LHCN-M2 (cell line): ENCODE measurements at places on chromosomes 6 and 20. TPM values are rescaled to one million over a fixed set of nuclear protein-coding genes. Genes with fewer than 3 reads are reported as not detected.

DNA sequence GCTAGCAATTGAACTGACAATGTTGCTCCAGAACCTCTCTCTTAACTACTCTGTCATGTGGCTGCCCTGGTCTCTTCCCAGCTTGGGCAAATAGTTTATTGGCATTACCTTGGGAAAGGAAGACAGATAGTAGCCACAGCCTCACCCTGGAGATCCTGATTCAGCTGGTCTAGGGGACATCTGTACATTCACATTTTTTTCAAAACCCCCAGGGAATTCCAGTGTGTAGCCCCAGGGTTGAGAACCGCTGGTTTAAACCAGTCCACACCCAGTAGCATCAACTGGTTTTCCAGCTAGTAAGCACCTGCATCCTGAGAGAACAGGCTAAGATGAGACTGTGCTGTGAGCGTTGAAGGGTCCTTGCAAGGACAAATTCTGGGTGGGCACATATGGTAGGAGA is 9.6 kb downstream of the SCUBE3 start:
- no peak for DNase-seq

Gene ORC3
- total RNA-seq: 37.6 and 40.1 TPM in 2 replicates

DNA sequence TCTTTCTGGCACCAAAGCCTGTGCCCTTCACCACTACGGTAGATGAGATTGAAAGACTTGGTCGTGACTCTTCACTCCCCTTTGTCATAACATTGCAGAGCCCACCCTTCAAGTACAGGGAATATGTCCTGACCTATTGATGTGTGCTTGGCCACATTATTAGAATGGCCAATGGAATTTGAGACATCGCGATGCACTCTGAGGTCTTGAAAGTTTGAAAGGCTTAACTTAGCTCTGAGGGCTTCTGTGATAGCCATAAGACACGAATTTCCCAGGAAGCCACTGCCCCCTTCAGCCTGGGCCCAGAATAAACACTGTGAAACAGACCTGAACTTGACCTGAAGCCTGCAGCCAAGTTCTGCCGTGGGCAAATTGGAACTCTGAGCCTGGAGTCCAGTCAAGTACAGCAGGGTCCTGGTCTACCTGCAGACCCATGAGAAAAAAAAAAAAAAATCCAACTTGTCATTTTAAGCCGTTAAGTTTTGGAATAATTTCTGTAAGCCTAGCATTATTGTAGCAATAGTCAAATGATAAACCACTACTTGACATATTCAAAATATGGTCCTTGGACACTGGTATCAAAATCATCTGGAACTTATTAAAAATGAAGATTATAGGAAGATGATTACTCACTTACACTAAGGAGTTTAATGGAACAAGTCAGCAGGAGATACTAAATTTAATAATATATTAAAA is 36.9 kb upstream of the TRAF3IP2 start:
- DNase-seq: peak; percentile 71

DNA sequence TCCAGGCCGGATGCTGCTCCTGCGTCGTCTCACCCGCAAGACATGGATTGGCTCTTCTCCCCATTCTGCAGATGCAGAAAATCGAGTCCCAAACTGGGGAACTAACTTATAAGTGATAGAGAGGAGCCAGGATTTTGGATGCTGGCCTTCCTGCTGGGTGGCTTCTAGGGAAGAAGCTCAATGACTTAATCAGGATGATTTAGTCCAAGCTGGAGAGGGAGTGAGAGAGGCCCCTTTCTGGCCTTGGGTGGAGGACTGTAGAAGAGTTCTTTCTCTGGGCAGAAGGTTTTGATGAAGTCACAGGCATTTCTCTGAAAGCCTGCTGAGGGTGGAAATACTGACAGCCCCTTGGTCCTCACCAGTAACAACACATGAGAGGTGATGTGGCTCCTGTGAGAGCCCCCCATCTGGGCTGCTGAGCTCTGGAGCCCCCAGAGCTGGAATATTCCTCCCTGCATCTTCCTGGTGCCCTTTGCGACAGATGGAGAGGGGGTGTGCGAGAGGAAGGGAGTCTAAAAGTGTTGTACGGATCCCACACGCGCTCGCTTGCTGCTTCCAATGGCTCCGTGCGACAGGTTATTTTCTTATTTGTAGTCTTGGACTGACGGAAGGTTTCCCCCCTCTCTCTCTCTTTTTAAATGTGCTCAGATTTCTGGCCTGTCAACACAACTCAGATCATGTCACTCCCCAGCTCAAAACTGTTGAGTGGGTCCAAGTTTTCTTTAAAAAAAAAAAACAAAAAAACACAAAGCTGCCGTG is 3.5 kb downstream of the SIRPA start:
- no peak for DNase-seq

Gene THBS2
- total RNA-seq: 14.9 and 18.6 TPM in 2 replicates

Gene ME1
- total RNA-seq: 6.4 and 8.1 TPM in 2 replicates

Gene CYP24A1
- total RNA-seq: 0.51 TPM in 1 of 2 replicates, not detected in the other

DNA sequence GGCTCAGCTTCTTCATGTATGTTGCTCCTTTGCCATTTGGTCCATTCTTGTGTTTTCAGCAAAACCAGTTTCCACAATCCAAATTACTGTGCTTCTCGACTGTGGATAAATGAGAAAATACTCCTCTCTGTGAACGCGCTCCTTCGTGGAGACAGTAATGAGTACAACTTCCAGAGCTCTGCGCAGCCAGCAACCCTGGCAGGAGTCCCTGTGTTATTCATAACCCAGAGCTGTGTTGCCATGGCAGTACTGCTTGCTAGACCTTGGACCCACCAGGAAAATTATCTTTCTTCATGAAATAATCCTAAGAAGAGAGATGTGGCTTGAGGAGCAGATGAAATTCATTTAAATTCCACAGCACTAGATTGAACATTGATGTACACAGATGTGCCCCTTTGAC is 73.7 kb downstream of the SLC22A3 start:
- no peak for DNase-seq

Gene HLA-DQA1
- total RNA-seq: not detected in 2 replicates

- DNase-seq: no peak
Measured at GRCh38 chr6:111472933-111473435, 10.0 kb downstream of the REV3L start.

DNA sequence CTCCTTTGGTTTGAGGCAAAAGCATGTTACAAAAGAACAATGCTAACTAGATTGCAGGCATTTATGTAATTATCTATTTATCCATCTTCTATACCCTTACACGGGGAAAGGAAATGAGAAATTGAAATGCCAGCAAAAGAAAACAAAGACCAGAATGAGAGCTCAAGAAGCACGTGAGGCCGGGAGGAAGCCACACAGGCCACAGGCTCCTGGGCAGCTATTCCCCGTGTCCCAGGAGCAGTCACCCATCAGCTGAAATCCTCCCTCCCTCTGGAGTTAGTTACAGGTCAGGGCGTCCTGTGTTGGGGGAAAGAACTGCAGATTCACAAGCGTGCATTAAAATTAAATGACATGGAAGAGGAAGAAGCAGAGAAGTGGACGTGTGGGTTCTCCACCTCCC is 64.7 kb upstream of the RPS6KA2 start:
- DNase-seq: no peak

DNA sequence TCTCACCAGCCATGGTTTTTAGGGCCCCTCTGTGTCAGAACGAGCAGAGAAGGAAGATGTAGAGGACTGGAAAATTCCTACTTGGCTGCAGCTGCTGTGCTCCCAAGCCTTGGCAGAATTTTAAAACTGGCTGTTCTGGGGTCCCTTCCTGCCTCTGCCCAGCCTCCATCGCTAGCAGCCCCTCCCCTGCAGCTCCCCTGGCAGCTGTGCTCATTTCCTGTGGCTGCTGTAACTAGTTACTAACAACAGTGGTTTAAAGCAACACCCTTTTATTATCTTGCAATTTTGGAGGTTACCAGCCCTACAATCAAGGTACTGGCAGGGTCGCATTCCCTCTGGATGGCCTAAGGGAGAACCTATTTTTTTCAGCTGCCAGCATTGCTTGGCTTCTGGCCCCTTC is 3.7 kb upstream of the CST11 start:
- DNase-seq: no peak

DNA sequence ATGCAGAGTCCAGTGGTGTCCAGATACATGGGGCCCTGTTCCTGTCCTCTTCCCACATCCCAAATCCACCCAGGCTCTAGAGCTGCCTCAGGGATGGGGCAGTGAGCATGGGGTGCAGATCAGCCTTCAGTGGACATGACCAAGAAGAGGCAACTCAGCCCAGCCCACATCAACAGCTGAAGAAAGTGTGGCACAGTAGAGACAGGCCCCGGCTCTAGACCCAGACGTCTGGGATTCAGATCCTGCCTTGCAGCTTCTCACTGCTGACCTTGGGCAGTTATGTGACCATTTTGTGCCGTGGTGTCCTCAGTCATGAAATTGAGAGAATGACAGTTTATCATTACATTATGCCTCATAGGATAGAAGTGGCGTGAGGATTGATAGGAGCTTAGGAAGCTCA is 54.6 kb upstream of the CST7 start:
- DNase-seq: no peak

GRCh38 chr6:80321011-80321410 is 214.5 kb downstream of the BCKDHB start:
- DNase-seq: peak; percentile 71

- peak; percentile 73 for DNase-seq
Measured at GRCh38 chr6:44234101-44235025, 11.0 kb downstream of the SLC29A1 start.

DNA sequence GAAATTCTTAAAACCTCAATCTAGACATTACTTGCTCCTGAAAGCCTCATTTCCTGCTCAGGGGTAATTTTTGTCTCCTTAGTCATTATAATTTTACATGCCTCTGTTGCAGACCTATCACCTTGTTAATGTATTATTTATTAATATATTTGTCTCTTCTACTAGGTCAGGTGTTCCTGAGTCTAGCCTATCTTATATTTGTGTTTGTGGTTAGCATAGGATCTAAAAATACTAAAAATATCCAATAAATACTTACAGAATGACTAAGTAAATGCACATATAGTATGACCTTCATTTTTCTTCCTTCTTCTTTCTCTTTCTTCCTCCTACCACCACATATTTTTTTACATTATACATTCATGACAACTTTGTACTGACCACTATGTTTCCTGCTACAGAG is 268.9 kb upstream of the HS3ST5 start:
- no peak for DNase-seq

DNA sequence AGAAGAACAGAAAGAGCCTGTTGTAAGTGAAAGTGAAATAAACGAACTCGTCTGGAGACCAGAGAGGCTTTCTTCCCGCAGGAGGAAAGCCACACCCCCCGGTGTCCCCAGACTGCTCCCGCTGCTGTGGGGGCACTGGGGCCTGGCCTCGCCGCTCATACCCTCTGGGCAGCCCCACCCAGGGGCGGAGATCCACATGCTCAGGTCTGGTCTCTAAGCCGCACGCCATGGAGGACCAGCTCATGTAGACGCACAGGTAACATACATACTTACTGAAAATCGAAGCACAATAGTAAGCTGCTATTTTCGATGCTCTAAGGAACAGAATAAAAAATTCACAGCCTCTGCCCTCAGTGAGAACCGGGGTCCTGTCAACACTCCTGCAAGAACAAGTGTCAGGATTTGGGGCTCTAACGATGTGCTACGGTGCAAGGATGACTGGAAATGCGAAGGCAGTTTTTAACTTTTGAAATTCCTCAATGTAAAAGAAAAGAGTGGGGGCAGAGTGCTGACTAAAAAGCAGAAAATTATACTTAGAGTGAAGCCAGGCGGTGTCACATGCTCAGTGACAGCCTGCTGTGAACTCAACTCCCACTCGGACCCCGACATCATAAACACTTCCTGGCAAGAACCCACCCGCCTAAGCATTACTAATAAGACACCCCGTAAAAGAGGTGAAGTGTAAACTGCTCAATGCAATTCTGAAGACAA is 110.5 kb downstream of the IRF4 start:
- no peak for DNase-seq

GRCh38 chr6:54835176-54835575 is 11.4 kb upstream of the FAM83B start:
- DNase-seq: no peak

- DNase-seq: no peak
Measured at GRCh38 chr6:157238346-157238745, 85.0 kb downstream of the TMEM242 start.

DNA sequence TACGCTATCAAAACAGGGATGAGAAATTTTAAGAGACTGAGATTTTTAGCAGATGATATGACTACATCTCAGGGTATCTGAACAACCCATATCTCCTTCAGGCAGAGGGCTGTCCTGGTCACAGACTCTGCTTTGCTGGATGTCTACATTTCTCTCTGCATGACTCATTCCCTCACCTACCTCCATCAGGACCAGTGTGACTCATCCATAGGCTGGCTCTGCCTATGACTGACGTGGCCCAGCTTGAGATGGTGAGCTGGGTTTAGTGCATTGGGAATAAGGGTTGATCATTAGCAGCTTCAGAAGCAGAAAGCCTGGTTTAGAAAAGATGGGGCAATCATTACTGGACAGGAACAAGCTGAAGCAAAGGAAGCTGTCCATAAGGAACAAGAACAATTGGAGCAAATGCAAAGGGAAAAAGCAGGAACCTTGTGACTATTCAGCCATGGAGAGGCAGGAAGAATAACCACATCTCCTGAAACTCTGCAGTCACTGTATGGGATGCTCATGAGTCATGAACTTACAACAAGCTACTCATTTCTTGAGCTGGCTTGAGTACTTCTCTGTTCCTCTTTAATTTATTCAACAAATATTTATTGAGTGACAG is 86.4 kb upstream of the CBLN4 start:
- no peak for DNase-seq
